Stimulated activated CD8-positive, alpha-beta memory T cell treated with anti-CD3 and anti-CD28 coated beads, Interleukin-4, amount 100 ng/mL, for 1 hour (primary cell): ENCODE measurements at places on chromosomes 1 and 21.

DNA sequence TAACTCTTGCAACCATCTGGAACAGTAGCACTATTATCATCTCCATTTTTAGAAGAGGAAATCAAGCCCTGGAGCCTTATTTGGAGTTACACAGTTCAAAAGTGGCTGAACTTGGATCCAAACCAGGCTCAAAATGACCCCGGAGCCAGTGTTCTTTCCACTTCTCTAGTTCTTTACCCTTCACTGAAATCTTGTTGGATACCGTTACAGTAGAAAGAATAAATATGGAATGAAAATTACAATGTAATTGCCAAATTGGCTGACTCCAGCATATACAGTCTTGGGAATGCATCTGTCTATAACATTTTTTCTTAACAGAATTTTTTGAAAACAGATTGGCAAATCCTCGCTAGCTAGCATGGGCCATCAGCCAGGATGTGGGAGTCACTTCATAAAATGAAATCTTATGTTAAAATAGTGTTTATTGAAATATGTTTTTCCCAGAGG lies 261.4 kb downstream of the CTH start:
- DNase-seq: no peak

GRCh38 chr1:154619181-154619948 lies 11.4 kb upstream of the ADAR start:
- DNase-seq: no peak

DNA sequence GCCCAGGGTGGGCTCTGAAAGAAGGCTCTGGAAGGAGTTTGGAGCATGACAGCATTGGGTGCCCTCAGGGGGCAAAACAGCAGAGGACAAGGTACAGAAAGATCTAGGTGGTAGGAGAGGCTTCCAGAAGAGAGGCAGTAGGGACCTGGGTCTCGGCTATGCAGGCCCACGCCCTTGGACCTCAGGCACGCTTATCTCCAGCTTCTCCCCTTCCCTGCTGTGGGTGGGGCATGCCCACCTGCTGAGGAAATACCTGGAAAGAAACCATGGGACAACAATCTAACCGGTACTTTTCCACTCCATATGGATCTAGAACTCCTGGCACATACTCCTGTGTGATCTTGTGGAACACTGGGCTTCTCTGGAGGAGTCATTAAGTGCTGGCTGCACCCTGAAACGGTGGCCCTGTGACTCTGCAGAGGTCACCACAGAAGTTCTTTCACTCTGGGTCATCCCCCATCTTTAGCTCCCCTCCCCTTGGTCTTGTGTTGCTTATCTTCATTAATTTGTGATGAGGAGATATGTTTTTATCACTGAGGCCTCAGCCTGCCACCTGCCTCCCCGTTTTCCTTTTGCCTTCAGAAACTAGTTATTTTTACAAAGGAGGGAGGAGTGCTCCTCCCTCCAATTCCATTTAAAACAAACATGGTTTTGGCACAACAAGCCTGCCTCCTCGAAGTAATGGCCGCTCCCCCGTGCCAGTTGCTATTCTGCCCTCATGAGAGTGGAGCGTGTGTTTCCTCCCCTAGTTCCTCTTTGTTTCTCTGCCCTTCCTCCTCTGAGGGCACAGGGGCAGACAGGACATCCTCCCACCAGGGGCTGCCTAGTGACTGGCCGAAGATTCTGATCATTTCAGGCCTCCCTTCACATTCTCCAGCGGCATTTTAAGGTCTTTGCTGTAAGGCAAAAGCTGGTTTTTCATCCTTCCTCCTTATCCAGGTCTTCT lies 78.0 kb upstream of the ATP5PO start:
- DNase-seq: no peak

DNA sequence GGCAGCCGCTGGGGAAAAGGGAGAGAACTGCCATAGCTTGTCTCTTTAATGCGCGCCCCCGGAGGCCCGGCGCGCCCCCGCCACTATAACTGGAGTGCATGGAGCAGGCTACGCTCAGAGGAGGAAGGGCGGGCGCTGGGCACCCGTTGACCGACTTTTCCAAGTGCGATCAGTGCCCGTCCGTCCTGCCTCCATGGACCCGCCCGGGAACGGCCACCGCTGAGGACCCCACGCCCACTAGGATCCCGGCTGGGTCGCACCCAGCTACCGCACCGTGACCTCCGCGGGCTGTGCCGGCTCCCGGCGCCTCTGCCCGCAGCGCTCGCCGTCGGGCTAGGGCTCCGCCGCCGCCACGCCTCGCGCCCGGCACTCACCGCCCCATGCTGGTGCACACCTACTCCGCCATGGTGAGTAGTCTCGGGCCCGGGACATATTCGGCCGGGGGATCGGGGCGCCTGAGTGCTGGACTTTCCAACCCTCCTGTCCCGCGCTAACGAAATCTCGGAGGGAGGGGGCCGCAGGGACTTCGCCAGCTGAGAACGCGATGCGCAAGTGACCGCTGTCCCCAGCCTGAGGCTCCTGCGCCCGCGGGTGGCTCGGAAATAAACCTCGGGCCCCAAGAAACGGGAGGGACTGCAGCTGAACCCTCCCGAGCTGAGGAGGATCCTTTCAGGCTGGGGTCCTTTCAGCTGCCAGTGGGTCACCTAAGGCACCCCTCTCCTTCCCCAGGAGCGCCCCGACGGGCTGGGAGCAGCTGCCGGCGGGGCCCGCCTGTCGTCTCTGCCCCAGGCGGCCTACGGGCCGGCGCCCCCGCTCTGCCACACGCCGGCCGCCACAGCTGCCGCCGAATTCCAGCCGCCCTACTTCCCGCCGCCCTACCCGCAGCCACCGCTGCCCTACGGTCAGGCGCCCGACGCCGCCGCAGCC lies at the start of gene TFAP2E:
TSS of gene TFAP2E (plus strand) at position 117 of the 927 bp plus-strand sequence. CDS start at position 381, 264 bp downstream.
- no peak for DNase-seq

DNA sequence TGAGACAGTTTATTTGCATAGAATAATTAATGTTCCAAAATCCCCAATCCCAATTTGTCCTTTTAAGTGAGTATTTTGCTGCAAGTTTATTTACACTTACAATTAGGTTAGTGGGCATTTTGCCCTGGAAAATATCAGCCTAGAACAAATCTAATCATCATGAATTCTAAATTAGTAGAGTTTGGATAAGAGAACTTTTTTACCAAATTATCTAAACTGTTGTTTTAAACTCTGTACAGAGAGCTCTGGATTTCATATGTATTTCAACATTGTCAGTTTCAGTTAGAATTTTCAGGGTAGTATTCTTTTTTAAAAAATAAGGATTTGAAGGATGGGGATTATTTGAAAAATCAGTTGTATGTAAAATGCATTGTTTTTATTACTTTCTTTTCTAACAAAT lies 27.8 kb upstream of the UBE2U start:
- no peak for DNase-seq

- no peak for DNase-seq
Observed at GRCh38 chr1:52554756-52555155, 1.9 kb upstream of the TUT4 start.

DNA sequence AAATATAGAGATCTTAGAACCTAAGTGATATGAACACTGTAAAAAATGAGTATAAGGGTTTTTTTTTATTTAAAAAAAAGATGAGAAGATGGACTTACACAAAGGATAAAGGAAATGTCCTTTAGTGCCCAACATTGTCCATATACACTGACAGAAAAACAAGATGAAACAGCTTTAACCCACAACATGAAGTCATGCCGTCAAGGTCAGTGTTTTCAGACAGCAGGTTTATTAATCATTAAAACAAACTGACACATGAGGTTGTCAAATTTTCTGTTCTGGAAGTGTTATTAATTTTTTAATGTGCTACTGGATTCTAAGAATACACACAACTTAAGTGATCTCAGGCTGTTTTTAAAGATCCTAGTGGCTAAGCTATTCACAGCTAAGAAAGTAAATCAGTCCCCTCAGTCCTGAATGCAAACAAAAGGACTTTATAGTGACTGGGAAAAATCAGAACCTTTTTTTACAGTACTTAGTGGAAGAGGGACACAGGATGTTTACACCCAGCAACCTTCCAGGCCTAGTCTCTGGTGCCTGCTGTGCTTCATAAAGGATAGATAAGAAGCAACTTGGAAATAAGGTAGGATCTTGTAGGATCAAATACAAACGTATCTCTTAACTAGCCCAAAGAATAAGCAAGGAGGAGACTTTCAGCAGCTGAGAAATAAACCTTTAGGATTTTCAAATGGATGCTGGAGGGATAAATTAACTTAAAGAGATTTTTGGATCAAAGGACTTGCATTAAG lies 21.9 kb upstream of the PKN2 start:
- DNase-seq: no peak

DNA sequence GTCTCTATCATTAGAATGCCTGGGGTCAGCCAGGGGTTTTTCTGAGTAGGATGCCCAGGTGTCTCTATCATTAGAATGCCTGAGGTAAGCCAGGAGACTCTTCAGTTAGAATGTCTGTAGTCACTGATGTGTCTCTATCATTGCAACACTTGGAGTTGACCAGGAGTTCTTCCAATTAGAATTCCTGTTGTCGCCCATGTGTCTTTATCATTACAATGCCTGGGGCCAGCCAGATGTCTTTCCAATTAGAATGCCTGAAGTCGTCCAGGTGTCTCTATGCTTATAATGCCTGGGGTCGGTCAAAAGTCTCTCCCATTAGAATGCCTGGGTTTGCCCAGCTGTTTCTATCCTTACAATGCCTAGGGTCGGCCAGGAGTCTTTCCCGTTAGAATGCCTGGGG lies 55.8 kb downstream of the RNF187 start:
- DNase-seq: no peak

GRCh38 chr1:196078691-196079090 lies 529.5 kb downstream of the KCNT2 start:
- DNase-seq: no peak

DNA sequence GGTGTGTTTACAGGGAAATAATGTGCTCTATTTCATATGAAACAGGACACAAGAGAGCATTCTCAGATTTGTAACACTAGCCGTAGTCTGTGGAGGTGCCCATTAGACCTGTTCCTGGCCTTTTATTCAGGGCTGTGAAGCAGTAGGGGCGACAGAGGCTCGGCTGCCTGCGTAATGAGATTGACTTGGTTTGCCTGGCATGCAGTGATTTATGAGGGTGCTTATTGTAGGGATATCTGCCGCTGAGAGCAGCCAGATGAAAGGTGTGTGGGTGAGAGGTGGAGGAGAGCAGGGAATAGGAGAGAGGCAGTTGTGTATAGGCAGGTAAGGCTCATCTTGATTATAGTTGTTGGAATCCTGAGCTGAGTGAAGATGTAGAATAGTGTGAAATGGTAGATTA lies 51.3 kb downstream of the DNAJC6 start:
- DNase-seq: no peak

DNA sequence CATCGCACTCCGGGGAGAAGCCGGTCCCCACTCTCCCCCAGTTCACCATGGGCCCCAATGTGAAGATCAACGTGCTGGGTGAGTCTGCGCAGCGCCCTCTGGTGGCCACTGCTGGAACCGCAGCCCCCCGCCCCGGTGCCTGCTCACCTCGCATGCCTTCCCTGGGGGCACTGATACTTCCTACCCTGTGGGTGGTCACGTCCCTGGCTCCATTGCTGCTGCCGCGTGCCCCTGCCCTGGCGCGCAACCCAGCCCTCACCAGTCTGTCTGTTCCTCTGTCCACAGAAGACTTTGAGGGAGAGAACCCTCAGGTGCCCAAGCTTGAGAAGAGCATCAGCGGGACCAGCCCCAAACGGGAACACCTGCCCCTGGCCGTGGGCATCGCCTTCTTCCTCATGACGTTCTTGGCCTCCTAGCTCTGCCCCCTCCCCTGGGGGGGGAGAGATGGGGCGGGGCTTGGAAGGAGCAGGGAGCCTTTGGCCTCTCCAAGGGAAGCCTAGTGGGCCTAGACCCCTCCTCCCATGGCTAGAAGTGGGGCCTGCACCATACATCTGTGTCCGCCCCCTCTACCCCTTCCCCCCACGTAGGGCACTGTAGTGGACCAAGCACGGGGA lies 7.6 kb downstream of the EFNA3 start:
- no peak for DNase-seq

- DNase-seq: no peak
Observed at GRCh38 chr1:1625824-1626206, 6.2 kb upstream of the MMP23B start.

DNA sequence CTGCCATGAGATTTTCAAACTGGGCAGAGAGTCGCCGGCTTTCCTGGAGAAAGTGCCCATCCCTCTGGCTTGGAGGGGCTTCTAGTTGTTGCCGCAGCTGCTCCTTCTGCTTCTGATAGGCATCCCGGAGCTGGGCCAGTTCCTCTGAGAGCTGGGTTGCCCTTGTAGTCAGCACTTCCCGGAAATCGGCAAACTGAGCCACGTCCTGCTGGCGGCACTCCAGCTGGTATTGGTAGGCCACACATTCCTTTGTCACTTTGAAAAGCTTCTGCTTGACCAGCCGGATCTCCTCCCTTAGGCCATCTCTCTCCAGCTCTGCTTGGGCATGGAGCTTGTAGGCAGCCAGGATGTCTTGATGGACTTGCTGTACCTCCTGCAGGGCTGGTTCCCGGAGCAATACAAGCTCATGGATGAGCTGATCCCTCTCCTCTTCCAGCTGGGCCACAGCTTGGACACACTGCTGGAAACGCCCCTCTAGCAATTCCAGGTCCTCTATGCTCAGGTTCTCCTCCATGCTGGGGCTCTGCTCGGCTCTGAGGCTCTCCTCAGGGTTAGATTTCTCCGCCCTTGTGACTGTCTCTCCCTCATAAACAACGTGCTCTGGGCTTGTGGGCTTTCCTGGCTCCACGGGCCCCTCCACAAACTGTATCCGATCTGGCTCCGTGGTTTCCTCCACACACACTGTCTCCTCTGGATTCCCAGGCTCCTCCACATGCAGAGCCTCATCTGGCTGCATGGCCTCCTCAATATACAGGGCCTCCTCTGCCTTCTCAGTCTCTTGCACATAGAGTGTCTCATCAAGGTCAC lies 7.3 kb downstream of the SYNC start:
- no peak for DNase-seq

DNA sequence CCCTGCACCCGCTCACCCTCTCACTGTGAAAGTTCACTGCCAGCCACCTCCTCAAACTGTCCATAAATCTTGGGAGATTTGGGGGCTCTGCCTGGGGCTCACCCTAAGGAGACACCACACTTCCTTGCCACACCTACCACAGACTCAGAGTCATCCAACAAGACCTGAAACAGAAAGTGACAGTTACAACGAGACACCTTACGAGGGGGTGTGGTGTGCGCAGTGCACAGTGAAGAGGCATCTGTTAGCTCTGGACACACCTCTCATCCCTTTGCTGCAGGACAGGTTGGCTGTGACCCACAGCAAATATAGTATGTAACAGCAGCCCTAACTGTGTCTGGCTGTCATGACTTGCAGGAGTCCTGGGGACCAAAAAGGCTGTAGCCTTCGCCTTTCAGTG lies 190.2 kb downstream of the NR5A2 start:
- DNase-seq: no peak
